ENCODE measurements at places on chromosomes 2 and 18.
A peak's percentile ranks its signal among the peaks of the same experiment; 100 is the strongest.

GRCh38 chr2:64797881-64798575 is 144.3 kb upstream of the SERTAD2 start:
- DNase-seq, result peak; percentile 68

GRCh38 chr2:1505031-1505441 is 91.8 kb downstream of the TPO start:
- no peak for DNase-seq

- peak; percentile 58 for DNase-seq
Measured at GRCh38 chr18:50649821-50650220, 89.9 kb downstream of the MAPK4 start.

DNA sequence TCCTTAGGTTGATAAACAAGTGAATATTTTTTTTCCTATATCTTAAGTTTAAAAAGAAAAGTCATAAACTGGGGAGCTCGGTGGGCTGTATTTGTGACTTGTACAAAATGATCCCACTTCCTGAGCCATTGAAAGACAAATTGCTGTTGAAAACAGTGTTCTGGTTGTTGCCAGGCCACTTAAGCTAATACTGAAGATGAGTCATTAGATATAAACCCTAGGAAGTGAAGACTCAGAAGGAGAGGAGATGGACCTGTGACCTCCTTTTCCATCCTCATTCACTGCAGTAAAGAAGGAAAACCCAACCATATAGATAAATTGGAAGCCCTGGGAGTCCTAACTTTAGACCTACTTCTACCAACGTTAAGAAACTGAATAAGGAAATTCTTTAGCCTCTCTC is 46.2 kb upstream of the SERPINE2 start:
- peak; percentile 84 for DNase-seq

DNA sequence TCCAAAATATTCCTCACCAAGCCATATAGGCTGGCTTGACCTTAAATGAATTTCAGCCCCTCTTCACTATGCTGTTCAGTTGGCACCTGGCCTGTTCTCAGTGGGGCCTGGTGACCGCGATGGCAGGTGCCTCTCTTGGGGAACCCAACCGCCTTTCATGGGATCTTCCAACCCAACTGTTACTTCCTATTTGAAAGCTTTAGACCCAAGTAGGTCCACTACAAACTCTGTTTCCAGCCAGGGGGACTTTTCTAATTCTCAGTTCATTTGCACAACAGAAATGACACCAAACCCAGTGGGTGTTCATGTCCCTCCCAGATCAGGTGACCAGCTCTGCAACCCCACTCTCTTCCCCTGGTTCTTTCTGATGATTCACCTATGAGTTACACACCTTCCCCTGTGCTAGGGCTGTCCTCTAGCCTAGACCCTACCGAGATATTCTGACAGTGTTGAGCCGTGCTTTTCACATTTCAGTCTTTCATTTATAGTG is 35.6 kb upstream of the NDUFV2 start:
- no peak for DNase-seq

- no peak for DNase-seq
Measured at GRCh38 chr2:128308284-128308731, 10.4 kb downstream of the HS6ST1 start.

DNA sequence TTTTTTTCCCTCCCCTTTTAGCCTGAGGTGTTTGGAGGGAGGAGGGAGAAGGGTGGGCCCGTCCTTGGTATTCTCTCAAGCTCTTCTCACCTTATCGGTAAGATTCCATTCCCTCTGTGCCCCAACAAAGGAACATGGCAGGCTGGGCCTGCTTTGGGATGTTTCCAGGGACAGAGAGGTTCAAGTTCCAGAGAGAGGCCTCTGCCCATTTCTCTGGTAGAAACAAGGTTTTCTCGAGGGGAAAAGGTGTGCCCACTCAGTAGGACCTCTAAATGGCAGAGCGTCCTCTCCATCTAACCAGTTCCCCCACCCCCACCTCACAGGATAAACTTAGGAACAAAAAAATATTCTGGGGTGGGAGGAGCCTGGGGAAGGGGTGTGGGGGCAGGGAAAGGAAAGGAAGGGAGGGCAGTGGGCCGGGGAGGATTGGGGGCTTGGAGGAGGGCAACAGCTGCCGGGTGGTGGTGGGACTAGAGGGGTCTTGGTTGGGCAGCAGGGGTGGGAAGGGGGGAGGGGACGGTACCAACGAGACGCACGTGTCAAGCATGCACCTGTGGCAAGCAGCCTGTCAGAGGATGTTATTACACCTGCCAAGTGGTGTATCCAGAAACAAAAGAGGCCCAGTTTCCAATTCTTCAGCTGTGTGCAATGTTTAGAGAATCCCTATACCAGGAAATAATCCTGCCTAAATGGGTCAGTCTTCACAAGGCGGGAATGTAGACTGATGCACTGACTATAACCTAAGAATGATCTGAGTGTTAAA is 2.1 kb downstream of the PCBP1 start:
- DNase-seq, result peak; percentile 47

GRCh38 chr2:128717758-128718710 is 399.4 kb upstream of the HS6ST1 start:
- DNase-seq, result no peak

- peak; percentile 70 for DNase-seq
Measured at GRCh38 chr18:12630136-12630535, 27.8 kb downstream of the SPIRE1 start.

DNA sequence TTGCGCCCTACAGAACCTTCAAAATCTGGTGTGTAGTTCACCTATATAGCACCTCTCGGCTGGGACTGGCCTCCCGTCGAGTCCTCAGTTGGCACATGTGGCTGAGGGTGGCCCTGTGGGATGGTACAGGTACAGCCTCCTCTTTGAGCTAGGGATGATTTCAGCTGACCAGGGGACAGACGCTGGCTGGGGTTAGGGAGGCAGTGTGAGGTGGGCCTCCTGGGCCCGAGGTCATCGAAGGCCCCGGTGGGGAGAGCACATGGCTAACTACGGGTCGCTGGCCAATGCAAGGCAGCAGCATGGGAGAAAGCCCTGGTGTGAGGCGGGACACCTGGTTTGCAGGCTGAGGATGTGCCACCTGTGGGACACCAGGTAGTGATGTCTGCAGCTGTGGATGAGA is 304.8 kb downstream of the GBX2 start:
- DNase-seq, result no peak

DNA sequence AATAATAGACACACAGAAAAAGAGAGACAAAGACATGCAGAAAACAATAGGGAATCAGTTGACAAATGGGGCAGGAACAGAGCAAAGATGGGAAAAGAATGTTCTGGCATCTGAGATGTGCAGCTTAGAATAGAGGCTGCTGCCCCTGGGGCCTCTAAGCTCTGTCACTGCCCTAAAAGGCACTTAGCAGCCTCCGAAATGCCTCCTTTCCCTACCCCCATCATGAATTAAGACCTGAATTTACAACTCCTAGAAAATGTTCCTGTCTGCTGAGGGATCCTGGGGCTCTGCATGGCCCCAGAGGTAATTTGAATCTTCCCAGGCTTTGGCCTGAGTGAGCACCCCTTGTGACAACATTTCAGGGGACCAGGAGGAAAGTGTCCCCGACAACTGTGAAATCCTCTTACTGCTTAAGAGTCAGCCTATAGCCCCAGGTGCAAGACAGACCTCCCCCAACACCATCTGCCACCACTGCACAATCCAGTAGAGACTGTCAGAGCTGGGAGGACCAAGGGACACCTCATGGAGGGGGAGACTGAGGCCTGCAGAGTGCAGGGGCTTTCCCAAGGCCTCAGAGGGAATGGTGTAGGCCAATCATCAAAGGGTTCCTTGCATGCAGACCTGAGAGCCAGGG is 24.8 kb downstream of the MRPL35 start:
- no peak for DNase-seq

DNA sequence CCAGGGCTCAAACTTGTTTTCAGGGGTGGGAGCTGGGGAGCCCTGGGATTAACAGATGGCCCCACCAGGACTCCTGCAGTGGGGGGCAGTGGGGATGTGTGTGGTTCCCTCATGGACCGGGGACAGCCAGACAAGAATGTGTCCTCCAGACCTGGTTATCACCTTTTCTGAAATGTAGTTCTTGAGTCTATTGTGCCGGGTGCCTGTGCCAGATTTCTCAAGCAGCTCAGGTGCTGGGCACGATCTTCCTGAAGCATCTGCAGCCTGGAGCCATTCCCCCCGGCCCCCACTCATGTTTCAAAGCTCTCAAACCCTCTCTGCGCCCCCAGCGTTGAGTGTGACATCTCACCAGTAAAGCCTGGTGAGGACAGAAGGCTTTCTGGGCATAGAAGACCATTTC is 48.4 kb upstream of the HAAO start:
- no peak for DNase-seq

GRCh38 chr2:146624430-146625160 is 1220.2 kb upstream of the ACVR2A start:
- DNase-seq, result peak; percentile 28

GRCh38 chr2:579351-579886 is 97.8 kb downstream of the TMEM18 start:
- DNase-seq, result no peak

DNA sequence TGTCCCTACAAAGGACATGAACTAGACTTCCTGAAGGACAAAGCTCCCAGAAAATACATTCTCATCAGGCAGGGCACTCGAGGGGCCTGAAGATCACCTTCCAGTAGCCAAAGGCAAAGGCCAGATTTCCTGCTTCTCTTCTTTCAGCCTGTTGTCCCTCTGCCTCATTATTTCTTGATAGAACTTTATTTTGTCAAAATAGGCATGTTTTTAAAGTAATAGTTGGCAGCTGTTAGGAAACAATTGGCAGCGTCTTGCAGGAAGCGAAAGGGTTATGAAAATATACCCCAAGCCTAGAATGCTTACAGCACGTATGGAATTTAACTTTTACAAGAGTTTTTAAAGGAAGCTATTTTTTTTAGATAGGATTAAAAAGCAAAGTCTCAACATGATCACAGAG is 74.9 kb downstream of the LINC00305 start:
- no peak for DNase-seq

DNA sequence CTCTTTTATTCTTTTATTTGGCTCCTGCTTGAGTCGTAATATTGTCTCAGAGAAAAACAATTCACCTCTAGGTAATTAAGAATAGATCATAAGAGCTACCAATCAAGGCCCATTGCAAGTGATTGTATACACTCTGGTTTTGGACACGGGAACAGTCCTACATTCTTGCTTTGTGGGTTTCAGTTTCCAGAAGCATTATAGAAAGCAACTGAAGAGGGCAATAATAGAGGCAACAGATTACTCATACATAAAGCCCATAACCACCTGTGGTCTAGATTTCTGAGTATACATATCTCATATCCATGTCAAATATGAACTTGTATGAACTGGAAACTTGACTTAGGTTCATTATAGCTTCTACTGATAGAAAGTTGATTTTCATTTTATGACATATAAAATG is 65.4 kb downstream of the DIS3L2 start:
- DNase-seq, result no peak

DNA sequence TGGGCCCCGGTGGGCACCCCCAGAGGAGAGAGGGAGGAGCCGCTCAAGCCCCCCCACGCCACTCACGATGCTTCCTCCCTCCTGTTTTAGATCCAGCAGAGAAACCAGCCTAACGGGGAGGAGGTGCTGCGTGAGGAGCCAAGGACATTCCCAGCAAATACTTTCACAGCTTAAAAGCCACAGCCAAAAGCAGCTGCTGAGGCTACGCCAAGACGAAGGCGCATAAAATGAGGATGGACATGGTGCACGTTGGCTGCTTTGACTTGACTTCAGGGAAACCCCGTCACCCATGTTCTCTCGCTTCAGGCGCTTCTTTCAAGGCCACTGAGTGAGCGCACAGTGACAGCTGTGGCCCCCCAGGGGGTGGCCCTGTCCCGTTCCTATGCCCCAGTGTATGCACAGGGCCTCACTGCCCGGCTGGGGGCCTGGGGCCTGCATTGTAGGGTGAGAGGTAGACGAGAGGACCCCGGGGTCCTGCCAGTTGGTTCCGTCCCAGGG is 72.1 kb upstream of the PXDN start:
- DNase-seq, result peak; percentile 84

GRCh38 chr2:27050281-27050995 is 1.0 kb upstream of the AGBL5 start:
- peak; percentile 97 for DNase-seq

DNA sequence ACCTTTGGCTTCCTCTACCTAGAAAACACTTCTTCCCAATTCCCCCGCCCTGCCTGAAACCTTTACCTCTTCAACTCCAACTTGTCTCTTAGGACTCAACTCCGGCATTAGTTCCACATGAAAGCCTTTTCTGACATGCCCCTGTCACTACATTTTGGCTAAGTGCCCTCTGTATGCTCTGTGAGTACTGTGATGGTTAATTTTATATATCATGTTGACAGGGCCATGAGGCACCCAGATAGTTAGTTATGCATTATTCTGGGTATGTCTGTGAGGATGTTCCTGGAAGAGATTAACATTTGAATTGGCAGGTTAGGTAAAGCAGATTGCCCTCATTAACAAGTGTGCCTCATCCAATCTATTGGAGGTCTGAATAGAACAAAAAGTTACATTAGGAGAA is 75.6 kb upstream of the NCKAP5 start:
- no peak for DNase-seq

DNA sequence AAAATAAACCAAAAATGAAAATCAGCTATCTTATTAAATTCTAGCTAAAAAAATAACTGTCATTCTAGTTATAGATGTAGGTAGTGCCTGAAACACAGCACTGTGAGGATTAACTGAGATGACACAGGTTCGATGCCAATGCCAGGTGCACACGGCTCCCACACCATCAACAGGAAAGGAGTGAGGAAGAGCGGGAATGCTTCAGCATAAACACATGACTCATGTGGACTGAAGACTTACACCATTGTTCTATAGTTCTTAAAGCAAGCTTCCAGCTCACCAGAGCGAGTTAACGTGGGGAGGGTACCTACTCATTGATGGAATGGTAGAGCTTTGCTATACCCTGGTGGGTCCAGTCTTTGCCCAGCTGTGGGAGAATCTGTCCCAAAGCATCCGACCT is 76.7 kb downstream of the EMILIN2 start:
- DNase-seq, result no peak

DNA sequence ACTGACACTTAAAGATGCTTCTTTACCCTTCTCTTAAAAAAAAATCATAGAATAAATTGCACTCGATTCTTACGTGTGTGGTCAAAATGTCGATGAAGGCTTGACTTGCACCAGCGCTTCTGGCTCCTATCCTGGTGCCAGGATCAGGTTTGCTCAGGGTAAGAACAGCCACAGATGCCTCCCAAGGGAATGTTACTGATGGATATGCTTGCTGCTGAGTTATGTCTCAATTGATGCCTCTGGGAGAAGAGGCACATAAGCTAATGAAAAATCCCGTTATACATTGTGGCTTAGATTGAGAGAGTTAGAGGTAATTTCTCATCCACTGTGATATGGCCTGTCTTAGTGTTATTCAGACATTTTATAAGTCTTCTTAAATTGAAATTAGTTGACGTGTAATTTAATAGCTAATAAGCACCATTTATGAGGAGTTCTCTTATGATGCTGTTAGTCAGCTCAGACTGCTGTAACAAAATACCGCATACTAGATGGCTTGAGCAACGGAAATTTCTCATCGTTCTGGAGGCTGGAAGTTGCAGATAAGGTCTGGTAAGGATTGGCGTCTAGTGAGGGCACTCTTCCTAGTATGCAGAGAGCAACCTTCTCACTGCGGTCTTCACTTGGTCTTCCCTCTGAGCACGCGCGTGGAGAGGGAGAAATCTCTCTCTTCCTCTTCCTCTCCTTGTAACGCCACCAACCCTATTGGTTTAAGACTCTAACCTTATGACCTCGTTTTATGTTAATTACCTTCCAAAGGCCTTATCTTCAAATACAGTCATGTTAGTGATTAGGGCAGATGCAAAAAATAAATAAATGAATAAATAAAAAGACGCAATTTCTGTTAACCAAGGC is 116.6 kb upstream of the NOSTRIN start:
- DNase-seq, result no peak

All from fibroblast of skin of right biceps (primary cell).